Ascending aorta (tissue), 2 donors: ENCODE measurements at places on chromosomes 7 and 10.
A peak's percentile ranks its signal among the peaks of the same experiment; 100 is the strongest.

DNA sequence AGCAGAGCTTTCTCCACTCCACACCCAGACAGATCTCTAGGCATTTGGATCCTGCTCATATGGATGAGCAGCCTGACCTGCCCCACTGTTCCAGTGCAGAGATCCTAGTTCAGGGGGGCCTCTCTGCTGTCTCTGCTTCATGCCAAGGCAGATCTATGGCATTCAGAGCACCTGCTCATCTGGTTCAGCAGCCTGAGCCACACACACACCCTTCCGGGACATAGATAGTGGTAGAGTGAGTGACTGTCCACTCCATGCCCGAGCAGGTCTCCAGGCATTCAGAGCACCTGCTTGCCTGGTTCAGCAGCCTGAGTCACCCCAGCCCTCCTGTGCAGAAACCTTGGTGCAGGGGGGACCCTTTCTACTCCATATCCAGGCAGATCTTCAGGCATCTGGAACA is 54.3 kb upstream of the ZNF800 start:
- no peaks in the 10 kb centered on the region for H3K4me1 ChIP-seq
- H3K4me3 ChIP-seq = no peak overlapping the region
- DNase-seq = no peak
- H3K27ac ChIP-seq = no peak overlapping the region
- H3K36me3 ChIP-seq = no peaks in the 10 kb centered on the region
- no peaks in the 10 kb centered on the region for H3K27me3 ChIP-seq

DNA sequence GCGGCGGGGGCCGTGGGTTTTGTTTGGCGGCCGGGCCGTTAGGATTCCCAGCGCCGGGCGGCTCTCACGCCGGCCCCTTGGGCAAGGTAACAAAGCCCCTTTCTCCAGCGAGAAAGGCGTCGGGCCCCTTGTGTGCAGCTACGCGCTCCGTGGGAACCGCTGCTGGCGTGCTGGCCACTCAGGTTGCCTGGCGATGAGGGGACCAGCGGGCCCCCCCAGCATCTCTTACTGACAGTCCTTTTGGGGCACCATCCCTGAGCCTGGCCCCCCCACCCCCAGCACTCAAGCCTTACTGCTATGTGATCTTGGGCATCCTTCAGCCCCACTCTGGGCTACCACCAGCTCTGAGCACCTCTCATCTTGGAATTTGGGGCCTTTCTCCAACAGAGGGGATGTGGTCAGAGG is 1.8 kb downstream of the LFNG start:
- peaks cover 26% of the 10 kb centered on the region for H3K27me3 ChIP-seq
- peaks cover 6% of the 10 kb centered on the region for H3K4me1 ChIP-seq
- H3K27ac ChIP-seq = no peak overlapping the region
- peak overlapping the region; percentile 74 for H3K4me3 ChIP-seq
- H3K36me3 ChIP-seq = no peaks in the 10 kb centered on the region

GRCh38 chr7:138064856-138065357 is 11.4 kb upstream of the AKR1D1 start:
- H3K4me3 ChIP-seq = no peak overlapping the region
- DNase-seq = no peak
- no peaks in the 10 kb centered on the region for H3K36me3 ChIP-seq
- H3K27ac ChIP-seq = no peak overlapping the region
- H3K27me3 ChIP-seq = no peaks in the 10 kb centered on the region

DNA sequence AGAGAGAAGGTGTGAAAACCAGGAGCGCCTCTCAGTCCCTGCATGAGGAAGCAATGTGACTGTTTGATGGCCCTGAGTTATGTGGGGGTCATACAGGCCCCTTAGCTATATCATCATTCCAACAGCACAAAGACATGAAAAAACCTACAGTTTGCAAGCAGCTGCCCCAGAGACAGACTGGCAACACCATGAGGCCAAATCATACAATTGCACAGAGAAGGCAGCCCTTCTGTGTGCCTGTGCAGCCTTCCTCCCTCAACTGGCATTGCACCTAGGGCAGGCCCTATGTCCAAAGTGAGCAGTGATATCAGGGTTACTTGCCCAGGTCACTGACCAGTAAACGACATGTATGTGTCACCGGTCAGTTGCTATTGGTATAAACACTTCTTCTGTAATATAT is 41.6 kb downstream of the GPRIN2 start:
- no peaks in the 10 kb centered on the region for H3K36me3 ChIP-seq
- no peak overlapping the region for H3K27ac ChIP-seq
- no peaks in the 10 kb centered on the region for H3K4me1 ChIP-seq
- no peak overlapping the region for H3K4me3 ChIP-seq
- no peaks in the 10 kb centered on the region for H3K27me3 ChIP-seq

DNA sequence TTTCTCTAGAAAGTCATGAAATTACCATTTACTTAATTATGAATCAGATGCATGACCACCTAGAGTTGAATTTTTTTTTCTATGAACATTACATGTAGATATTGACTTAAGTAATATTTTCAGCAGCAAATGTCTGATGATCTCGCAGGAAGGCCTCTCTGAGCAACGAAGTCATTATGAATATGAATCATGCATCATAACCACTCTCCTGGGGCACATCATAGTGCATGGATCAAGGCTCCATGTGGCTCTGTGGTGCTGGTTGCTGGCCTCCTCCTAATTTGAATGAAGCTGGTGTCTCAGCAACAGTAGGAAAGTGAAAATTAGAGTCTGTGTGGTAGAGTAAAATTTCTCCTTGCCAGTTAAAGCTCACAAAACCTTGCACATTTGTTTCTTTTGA is 121.4 kb upstream of the INHBA start:
- DNase-seq = no peak
- H3K27ac ChIP-seq = peak overlapping the region; percentile 81
- H3K27me3 ChIP-seq = no peaks in the 10 kb centered on the region
- H3K4me1 ChIP-seq = no peaks in the 10 kb centered on the region
- no peak overlapping the region for H3K4me3 ChIP-seq

GRCh38 chr10:117727421-117727820 is 184.9 kb downstream of the EMX2 start:
- no peaks in the 10 kb centered on the region for H3K27me3 ChIP-seq
- H3K4me3 ChIP-seq = no peak overlapping the region
- H3K4me1 ChIP-seq = no peaks in the 10 kb centered on the region
- no peak for DNase-seq
- H3K27ac ChIP-seq = no peak overlapping the region

DNA sequence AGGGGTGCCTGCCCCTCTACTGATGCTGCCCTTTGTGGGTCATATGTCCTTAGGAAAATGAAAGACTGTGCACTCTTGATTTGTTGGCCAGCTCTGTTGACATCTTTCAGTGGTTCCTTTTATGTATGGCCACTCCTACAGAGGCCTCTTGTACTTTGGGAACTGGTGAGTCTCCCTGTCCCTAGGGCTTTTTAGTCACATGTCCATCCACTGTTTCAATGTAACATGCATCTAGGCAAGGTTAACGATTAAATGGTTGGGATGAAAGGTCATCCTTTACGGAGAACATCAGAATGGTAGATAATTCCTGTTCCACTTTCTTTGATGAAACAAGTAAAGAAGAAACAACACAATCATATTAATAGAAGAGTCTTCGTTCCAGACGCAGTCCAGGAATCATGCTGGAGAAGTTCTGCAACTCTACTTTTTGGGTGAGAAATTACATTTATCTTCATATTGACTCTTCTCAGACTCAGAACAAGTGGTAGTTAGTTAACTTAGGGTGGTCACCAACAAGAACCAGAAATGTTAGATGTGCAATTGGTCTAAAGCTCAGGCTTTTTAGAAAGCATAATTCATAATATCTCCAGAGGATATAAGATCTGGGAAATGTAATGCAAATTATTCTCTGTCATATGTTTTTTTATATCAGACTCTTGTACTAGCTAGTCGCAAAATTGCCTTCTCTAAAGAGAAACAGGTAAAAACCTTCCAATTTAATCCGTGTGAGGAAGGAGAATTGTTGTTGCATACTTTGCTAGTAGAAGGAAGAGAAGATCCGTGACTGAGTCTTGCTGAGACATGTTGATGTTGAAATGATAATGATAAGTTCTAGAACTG is at the start of gene ABCC2:
Gene ABCC2 (plus strand): TSS at position 194 of the 840 bp plus-strand sequence. CDS start 205 bp downstream, at position 399.
- DNase-seq = no peak
- H3K4me1 ChIP-seq = no peaks in the 10 kb centered on the region
- no peak within 1 kb of the TSS for H3K27ac ChIP-seq
- H3K4me3 ChIP-seq = no peak within 1 kb of the TSS
- no peaks in the 10 kb centered on the region for H3K36me3 ChIP-seq

DNA sequence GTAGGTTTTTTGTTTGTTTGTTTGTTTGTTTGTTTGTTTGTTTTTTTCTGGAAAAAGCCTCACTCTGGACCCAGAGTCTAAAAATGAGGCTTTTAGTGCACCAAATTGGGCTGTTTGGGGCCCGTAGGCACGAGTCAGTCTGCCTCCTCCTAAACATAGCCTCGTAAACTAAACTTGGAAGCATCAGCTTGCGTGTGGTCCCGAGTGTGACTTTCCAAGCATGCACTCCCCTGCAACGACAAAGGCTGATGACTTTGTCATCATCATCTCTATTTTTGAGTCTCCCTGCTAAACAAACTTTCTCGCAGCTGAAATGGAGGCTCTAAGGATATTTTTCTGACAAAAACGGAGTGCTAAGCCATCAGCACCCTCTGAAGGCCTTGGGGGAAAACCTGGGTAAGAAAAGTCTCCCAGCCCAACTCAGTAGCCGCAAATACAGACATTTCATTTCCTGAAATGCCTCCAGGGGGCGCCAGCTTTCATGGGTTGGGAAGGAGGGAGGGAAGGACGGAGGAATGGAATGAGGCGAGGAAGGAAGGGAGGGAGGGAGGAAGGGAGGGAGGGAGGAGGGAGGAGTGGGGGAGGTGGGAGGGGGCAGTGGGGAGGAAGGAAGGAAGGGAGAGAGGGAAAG is 245.9 kb downstream of the KCNMA1 start:
- no peak for DNase-seq
- H3K27me3 ChIP-seq = no peaks in the 10 kb centered on the region
- no peak overlapping the region for H3K4me3 ChIP-seq
- H3K27ac ChIP-seq = peak overlapping the region; percentile 93

DNA sequence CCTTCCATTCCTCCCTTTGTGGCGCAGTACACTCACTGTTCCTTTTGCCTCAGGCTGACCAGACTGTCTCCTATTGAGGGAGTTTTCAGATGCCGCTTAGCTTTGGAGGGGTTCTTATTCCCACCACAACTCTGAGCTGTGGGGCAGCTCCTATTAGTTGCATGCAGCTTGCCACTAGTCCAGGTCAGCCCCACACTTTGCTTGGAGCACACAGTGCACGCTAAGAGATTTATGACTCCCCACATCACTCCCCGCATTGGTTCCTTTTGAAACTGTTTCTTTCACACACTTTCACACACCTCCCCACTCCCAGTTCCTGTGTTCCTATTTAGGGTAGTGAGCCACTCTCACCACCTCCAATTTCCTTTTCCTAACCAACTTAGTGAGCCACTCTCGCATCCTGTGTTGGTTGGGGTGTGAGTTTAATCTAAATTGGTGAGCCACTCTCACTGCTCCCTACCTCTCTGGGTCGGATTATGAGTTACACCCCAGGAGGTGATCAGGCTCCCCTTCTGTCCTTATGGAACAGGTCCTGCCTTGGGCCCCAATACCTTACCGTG is 10.4 kb upstream of the ZNF485 start:
- no peaks in the 10 kb centered on the region for H3K27me3 ChIP-seq
- no peak for DNase-seq
- no peaks in the 10 kb centered on the region for H3K4me1 ChIP-seq
- H3K36me3 ChIP-seq = no peaks in the 10 kb centered on the region
- H3K4me3 ChIP-seq = peak overlapping the region; percentile 9
- H3K27ac ChIP-seq = no peak overlapping the region

DNA sequence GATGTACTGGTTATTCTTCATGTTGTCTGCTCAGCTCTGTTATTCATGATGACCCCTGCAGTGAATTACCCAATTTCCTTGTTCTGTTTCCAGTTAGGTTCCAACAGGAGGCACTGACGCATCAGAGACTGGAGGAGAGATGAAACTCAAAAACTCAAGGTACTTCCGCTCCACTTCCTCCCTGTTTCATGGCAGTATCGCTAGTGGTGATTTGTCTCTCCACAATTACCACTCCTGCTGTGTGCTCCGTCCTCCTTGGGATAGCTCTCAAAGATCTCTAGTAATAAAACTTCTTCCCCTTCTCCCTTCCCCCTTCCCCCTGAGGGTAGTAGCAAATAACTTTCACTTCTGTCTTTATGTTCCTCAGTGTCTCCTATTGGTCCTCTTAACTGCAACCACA is 107.4 kb upstream of the ABCB5 start:
- no peak for DNase-seq
- H3K27me3 ChIP-seq = no peaks in the 10 kb centered on the region

DNA sequence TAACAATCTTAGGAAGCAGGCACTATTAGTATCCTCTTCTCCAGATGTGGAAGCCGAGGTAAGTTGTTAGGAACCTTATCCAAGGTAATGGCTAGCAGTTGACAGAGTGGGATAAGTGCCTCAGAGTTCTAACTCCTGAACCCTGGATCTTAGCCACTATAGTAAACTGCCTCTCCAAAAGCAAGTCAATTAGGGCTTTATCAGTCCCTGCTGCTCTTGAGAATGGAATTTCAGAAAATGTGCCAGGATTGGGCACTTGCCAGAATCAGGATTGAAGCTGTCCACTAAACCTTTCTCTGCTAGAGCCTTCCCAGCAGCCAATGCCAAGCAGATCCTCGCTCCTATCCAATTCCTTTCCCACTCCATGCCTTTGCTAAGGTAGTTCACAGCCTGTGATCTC is 777.5 kb upstream of the POM121L12 start:
- DNase-seq = no peak
- H3K27ac ChIP-seq = no peak overlapping the region
- H3K27me3 ChIP-seq = no peaks in the 10 kb centered on the region
- no peaks in the 10 kb centered on the region for H3K4me1 ChIP-seq
- H3K4me3 ChIP-seq = no peak overlapping the region

DNA sequence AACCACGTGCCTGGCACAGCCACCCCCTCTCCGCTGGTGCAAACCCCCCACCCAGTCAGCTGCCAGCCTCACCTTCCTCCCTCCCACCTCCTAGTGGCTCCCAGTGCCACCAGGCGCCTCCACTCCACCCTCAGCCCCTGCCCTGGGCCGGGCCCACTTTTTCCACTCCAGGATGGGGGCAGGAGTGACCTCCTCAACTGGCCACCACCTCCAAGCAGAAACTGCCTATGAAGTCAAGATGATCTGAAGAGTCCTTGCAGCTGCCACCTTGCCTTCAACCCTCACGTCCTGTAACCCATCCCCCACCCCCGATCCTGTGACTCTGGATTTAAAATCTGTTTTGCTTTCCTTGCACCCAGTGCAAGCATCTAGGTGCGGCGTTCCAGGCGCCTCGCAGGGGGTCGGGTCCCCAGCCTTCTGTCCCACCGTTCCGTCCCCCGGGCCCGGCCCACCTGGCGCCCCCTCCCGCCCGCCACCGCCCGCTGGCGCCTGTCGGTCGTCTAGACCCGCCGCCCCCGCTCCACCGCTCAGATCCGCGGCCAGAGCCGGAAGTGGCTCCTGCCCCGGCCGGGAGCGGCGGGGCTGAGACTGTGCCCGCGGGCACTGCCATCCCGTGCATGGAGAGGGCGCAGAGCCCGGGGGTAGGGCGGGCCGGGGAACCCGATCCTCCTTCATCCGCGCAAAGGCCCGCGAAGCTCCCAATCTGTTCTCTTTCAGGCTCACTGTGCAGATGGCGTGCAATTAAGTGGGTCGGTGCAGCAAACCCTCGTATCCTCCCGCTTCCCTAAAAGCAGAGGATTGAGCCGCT is 51.2 kb upstream of the GTF2I start:
- H3K4me1 ChIP-seq = peaks cover 5% of the 10 kb centered on the region
- H3K36me3 ChIP-seq = no peaks in the 10 kb centered on the region
- no peak for DNase-seq
- peak overlapping the region; percentile 80 for H3K27ac ChIP-seq
- H3K4me3 ChIP-seq = peak overlapping the region; percentile 55

GRCh38 chr7:122465296-122465695 is 160.7 kb upstream of the FEZF1 start:
- no peaks in the 10 kb centered on the region for H3K4me1 ChIP-seq
- no peak overlapping the region for H3K4me3 ChIP-seq

- no peak for DNase-seq
- no peaks in the 10 kb centered on the region for H3K27me3 ChIP-seq
- peaks cover 44% of the 10 kb centered on the region for H3K4me1 ChIP-seq
Measured at GRCh38 chr7:4742051-4742573, 33.3 kb upstream of the AP5Z1 start.
